ENCODE measurements at places on chromosomes 7 and 10. TPM values are rescaled to one million over a fixed set of nuclear protein-coding genes. Genes with fewer than 3 reads are reported as not detected.

SORBS1 gene
- 66.8 TPM for total RNA-seq

SPDYE2 gene
- not detected for total RNA-seq

PKD1L1 gene
- 0.52 TPM for total RNA-seq

SFXN2 gene
- total RNA-seq, result 4.2 TPM

BRAT1 gene
- 18.3 TPM for total RNA-seq

HOXA6 gene
- total RNA-seq, result 3.1 TPM

MCM10 gene
- 4.2 TPM for total RNA-seq

SLC35G1 gene
- total RNA-seq, result 1.0 TPM

CCDC136 gene
- 4.7 TPM for total RNA-seq

IGF2BP3 gene
- 59.0 TPM for total RNA-seq

MKX gene
- total RNA-seq, result 5.2 TPM

PPP1R3C gene
- 218 TPM for total RNA-seq

AKR1C4 gene
- not detected for total RNA-seq

HOXA7 gene
- 1.6 TPM for total RNA-seq

CCL26 gene
- not detected for total RNA-seq

SCIN gene
- 1.0 TPM for total RNA-seq

ZPBP gene
- not detected for total RNA-seq

ARMC10 gene
- 19.8 TPM for total RNA-seq

PIP gene
- total RNA-seq, result not detected

CALHM2 gene
- 4.7 TPM for total RNA-seq

NMT2 gene
- total RNA-seq, result 14.6 TPM

NAT16 gene
- total RNA-seq, result not detected

DPP6 gene
- 4.2 TPM for total RNA-seq

CACNB2 gene
- 4.2 TPM for total RNA-seq

ACSM6 gene
- not detected for total RNA-seq

HGF gene
- total RNA-seq, result 4.7 TPM

CEP55 gene
- 4.7 TPM for total RNA-seq

PRF1 gene
- 2.1 TPM for total RNA-seq

ZNF425 gene
- total RNA-seq, result 5.2 TPM

SERPINE1 gene
- total RNA-seq, result 2.1 TPM

PRSS37 gene
- not detected for total RNA-seq

FRAT2 gene
- total RNA-seq, result 8.9 TPM

TMEM229A gene
- not detected for total RNA-seq

COL28A1 gene
- 2.1 TPM for total RNA-seq

GPR26 gene
- not detected for total RNA-seq

NIPSNAP2 gene
- total RNA-seq, result 56.4 TPM
